ENCODE measurements at places on chromosomes 7 and 10.

DNA sequence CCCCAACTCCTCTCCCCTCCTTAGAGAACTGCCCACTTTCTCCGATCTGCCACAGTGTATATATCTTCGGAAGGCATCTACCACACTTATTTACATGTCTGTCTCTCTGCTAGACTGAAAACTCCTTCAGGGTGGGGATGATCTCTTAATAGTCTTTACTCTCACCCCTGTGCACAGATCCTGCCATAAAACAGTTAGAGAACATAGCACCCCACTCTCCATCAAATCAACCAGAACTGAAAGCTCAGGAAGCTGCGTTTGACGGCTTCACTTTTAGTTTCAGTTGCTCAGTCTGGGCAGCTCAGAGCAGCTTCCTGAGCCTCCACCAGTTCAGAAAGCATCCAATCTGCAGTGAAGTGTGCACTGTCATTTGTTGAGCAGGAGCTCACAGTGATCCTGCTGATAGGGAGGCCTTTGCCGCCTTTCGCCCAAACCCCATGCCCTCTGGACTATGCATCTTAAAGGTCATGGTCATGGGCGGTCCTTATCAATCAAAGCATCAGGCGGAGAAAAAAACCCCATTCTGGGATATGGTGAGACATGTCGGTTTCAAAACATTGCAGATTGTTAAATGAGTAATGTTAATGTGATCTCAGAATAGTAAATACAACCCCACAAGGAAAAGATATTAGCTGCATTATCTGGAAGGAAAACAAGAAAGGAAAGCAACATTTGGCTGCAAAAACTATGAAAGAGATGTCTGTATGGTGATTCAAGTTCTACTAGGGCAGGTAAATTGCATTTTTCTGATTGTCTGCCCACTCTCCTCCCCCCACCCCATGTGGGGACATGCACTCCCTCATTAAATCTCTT, 167.1 kb upstream of the ADO start:
- DNase-seq = peak; percentile 90

GRCh38 chr7:127600885-127601284, 7.3 kb downstream of the FSCN3 start:
- DNase-seq = no peak

- DNase-seq = no peak
Observed at GRCh38 chr7:142461437-142461836, 203.6 kb upstream of the PRSS58 start.

- no peak for DNase-seq
Observed at GRCh38 chr7:31764462-31764861, 77.4 kb downstream of the PPP1R17 start.

- DNase-seq = no peak
Observed at GRCh38 chr7:99863847-99864440, 12.9 kb downstream of the OR2AE1 start.

GRCh38 chr10:23402856-23403255, 36.0 kb upstream of the OTUD1 start:
- no peak for DNase-seq

GRCh38 chr7:44698046-44698580, 50.5 kb upstream of the ZMIZ2 start:
- no peak for DNase-seq

- no peak for DNase-seq
Observed at GRCh38 chr10:125056161-125057132, 103.9 kb downstream of the CTBP2 start.

- DNase-seq = no peak
Observed at GRCh38 chr10:110068780-110069179, 61.0 kb downstream of the ADD3 start.

DNA sequence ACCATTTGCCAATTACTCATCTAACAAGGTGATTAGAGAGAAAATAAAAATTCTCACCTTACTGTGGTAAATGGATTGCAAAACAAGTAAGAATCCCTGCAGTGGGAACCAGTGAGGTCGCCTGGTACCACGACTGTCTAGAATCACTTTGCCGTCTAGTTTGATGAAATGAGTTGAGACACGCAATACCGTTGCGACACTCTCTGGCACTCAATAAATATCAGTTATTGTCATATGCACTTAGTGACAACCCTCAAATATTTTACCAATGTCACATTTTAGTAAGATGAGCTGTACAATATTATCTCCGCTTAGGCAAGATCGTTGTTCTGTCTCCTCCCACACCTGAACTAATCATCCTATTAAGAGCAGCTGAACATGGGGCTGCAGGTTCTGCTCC, 114.4 kb upstream of the ADARB2 start:
- no peak for DNase-seq

DNA sequence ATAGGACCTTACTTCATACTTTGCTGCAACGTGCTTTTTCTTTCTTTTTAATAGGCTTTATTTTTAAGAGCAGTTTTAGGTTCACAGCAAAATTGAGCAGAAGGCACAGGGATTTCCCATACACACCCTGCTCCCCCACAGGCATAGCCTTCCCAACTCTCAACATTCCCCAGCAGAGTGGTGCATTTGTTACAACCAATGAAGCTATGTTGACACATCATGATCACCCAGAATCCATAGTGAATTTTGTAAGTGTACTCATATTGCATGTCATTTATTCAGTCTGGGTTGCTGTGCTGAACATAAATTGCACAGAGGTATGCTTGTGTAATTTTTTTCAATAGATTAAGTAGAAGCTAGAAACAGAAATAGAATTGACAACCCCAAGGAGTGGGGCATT, 327.3 kb downstream of the INHBA start:
- DNase-seq = no peak

DNA sequence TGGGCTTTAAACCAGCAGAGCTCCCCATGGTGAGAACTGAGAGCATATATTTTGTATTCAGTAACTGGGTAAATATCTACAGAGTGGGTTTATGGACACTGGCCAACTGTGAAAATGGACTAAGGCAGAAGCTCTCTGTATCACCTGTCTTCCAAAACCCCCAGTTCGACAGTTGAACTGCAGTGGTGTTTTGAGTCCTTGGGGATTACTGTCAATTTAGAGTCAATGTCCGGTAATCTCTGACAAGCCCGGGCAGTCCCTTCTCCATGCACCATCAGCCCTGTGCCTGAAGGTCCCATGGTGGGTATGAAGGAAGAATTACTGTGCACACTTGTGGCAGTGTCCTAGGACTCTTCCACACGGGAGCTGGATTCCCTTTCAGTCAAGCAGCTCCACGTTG, 235.0 kb downstream of the CCSER2 start:
- DNase-seq = peak; percentile 35

GRCh38 chr10:5094265-5095205, at the start of gene AKR1C3:
Gene AKR1C3 (plus strand): TSS chr10:5094414. CDS start chr10:5094445, 31 bp downstream.
- DNase-seq = peak; percentile 8

GRCh38 chr10:14385596-14386593, 55.2 kb upstream of the FRMD4A start:
- DNase-seq = peak; percentile 60
